ENCODE measurements at places on chromosomes 4 and X.

- DNase-seq = no peak
Measured at GRCh38 chr4:140213116-140213515, 59.1 kb upstream of the MAML3 start.

- DNase-seq = no peak
Measured at GRCh38 chrX:70446380-70447350, 2.0 kb downstream of the DLG3 start.

DNA sequence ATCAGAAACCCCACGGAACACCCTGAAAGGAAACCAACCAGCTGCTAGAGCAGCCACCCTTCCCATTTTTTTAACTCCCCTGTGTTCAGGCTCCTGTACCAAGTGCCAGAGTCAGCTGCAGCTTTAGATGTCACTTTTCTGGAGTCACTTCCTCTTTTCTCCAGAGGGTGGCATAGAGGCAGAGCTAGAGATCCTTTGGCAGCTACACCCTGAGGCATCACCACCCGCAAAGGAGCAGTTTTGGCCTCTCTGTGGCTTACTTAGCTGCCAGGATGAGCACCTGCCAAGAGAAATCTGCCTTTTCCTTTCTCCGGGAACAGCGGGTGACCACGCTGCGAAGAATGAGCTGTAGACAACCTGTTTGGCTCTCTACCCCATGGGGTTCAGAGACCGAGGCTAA is 58.0 kb upstream of the CHRDL1 start:
- no peak for DNase-seq

DNA sequence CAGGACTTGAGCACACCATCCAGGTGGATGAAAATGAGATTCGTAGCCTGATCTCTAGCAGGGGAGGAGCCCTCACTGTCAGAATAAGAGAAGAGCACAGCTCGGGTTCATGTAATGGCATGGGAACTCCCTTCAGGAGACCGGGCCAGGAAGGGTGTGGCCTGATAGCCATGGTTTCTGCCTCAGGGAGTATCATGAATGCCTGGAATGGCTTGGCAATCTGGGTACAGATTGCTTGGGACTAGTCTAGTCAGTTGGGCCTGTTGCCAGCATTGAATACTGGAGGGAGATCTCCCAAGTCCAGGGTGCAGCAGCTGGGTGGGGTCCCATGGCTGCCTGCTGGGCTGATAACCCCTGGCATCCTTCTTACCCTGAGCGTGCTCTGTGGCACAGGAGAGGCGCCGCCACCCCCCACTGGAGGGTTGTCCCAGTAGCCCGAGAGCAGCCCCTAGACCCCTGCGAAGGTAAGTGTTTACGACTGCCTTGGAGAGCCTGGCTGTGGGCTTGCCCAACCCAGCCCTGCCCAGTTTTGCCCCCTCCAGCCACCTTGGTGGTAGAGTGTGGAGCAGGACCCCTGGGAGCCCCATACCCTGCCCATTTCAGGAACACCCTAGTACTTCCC is 298.8 kb downstream of the TEX13A start:
- DNase-seq = peak; percentile 87

DNA sequence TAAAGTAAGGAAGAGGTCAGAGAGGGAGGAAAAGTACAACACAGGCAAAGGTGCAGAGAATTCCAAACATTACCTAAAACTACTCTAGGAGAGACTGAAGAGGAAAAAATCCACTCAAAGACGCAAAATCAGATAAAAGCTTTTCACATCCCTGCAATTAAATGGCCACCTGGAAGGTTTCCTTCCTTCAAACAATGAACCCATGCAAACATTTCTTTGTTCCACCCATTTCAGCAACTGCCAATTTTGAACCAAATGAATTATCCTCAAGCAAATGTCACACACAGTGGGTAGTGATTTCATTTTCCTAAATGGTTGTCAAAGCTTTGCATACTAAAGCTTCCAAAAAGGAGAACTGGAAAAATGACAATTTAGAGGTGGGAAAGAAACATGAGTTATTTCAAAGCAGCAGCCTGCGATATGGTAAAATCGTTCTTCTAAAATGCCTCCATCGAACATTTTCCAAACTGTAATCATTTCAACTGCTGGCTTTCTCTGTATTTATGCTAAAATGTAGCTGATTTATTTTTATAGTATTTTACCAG is 45.0 kb downstream of the APBB2 start:
- no peak for DNase-seq

DNA sequence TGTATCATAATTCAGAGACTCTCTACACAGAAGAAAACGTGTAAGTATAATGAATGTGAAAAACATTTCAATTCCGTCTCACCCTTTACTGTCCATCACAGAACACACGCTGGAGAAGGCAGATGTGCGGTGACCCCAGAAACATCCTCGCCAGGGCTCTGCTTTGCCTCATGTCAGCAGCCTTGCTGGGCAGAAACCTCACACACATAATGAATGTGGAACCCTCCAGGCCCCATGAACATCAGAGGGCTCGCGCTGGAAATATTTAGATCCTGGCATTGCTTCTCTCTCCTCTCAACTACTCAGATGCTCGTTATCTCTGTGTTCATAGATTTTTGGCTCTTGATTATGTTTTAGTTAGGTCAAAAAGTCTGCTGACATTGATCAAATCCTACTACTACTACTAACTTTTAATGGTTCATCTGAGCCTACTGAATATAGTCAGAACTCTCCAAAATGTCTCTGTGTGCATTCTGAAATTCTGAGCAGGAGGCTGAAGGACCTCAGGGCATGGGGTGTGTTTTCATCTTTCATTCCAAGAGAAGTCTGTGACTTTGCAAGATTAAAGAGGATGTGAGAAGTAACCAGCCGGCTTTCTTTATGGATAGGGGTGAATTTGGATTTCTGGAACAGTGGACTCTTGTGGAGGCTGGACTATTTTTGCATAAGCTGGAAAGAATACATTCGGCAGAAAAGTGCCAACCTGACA is 27.0 kb downstream of the SMIM43 start:
- DNase-seq = no peak

GRCh38 chrX:29040160-29040559 is 452.9 kb downstream of the IL1RAPL1 start:
- DNase-seq = no peak

- DNase-seq = no peak
Measured at GRCh38 chrX:20685652-20686051, 418.9 kb upstream of the RPS6KA3 start.

GRCh38 chrX:154396973-154397887 is 947 bp upstream of the RPL10 start:
- DNase-seq = no peak

DNA sequence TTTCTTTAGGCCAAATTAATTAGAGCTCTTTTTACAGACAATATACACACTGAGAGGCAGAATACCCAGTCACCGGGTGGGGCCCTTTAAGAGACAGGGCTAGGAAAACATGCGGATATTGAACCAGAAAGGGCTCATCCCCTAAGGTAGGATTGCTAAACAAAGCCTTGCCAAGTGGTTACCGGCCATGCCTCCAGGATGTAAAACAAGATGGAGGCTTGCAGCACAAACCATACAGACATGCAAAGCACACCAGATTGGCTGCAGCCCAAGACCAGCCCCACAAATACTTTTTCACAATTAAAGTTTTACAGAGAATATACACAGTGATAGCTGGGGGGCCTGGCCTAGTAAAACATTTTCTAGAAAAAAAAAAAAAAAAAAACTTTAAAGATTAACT is 210.0 kb downstream of the KLHL4 start:
- DNase-seq = no peak

GRCh38 chr4:88320780-88321373 is 36.5 kb upstream of the PPM1K start:
- no peak for DNase-seq

- no peak for DNase-seq
Measured at GRCh38 chr4:68469482-68469881, 22.2 kb downstream of the TMPRSS11E start.

GRCh38 chr4:52657618-52658501 is 1.2 kb downstream of the USP46 start:
- DNase-seq = no peak

- no peak for DNase-seq
Measured at GRCh38 chr4:93896516-93896915, 68.0 kb downstream of the ATOH1 start.

- DNase-seq = no peak
Measured at GRCh38 chr4:40948014-40948413, 198.3 kb downstream of the NSUN7 start.

GRCh38 chr4:5710961-5711478 is at the start of gene EVC:
EVC (plus strand) TSS chr4:5711201; CDS start chr4:5711381, 180 bp downstream.
- DNase-seq = peak; percentile 91

- DNase-seq = no peak
Measured at GRCh38 chr4:6893449-6894085, 16.1 kb upstream of the TBC1D14 start.

DNA sequence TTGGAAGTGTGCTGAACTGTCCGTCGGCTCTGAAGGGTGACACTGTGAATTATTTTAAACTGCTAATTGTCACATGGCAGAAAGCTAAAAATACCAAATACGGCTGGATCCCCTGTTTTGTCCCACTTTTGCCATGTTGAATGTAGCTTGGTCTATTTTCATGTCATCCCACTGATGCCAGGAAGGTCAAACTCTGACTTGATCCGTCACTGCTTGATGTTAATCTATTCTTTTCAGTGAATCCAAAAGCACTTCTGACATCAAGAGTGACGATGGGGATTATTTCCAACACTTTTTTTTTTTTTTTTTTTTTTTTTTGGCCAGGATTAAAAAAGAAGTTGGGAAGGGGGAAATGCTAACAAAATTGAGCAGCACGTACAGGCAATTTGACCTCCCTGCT is 734.6 kb upstream of the TENM3 start:
- DNase-seq = no peak

DNA sequence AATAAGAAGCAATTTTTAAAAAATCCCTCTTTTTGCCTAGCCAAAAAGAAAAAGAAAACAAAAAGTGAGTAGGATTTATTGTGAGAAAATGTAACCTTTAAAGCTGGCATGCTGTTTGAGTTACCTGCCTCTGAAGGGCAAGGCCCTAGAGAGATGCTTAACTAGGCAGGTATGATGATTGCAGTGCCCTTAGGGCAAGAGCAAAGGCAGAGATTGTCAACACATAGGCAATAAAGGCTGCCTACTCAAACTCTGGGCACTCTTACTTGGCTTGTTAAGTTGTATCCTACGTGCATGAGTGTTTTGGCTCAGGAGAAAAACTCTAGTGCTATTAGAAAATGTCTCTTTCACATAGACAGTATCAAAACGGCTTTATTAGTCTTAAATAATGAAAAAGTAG is 306.0 kb downstream of the RPA4 start:
- DNase-seq = no peak

DNA sequence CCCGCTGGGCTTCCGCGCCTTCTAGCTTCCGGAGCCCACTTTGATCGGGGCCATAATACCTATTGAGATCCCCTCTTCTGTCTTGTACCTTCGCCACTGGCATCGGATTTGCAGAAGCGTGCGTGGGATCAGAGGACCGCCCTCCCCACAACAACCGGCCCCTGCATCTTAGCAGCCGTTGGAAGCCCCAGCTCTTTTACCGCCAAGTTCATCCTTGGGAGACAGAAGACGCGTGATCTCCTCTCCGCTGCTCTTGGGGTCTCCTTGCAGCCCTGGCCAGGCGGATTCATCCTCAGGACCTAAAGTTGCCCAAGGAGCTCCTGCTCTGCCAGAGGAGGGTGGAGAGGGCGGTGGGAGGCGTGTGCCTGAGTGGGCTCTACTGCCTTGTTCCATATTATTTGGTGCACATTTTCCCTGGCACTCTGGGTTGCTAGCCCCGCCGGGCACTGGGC is 1.6 kb downstream of the SLIT2 start:
- no peak for DNase-seq

- no peak for DNase-seq
Measured at GRCh38 chr4:68732653-68733466, 62.4 kb upstream of the UGT2B15 start.

GRCh38 chrX:68832516-68833447 is 4.0 kb downstream of the EFNB1 start:
- DNase-seq = peak; percentile 81

- no peak for DNase-seq
Measured at GRCh38 chrX:22193851-22194659, 78.7 kb upstream of the CBLL2 start.

GRCh38 chrX:69539437-69539836 is 35.3 kb downstream of the NALF2 start:
- DNase-seq = no peak

DNA sequence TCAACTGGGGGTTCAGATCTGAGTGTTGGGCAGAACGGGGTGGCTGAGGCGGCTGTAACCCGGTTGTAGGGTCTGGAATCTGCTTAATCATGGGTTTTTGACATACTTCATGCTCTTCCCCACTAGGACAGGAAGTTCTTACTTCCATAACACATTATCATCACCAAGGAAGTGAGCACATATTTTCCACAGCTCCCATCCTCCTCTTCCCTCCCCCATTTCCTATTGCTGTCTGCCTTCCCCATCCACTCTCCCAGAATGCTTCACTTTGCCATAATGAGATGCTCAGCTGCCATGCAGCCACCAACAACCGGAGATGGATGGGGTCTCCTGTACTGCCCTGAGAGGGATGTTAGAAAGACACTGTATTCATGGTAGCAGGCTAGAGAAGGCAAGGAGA is 6.4 kb upstream of the DCUN1D4 start:
- DNase-seq = no peak

GRCh38 chrX:76520273-76521054 is 93.0 kb downstream of the MAGEE1 start:
- DNase-seq = no peak

- no peak for DNase-seq
Measured at GRCh38 chr4:80058740-80059139, 14.3 kb downstream of the ANTXR2 start.

GRCh38 chrX:65726715-65727114 is 59.3 kb downstream of the MSN start:
- no peak for DNase-seq

GRCh38 chr4:147516133-147516532 is 35.2 kb downstream of the EDNRA start:
- DNase-seq = no peak

DNA sequence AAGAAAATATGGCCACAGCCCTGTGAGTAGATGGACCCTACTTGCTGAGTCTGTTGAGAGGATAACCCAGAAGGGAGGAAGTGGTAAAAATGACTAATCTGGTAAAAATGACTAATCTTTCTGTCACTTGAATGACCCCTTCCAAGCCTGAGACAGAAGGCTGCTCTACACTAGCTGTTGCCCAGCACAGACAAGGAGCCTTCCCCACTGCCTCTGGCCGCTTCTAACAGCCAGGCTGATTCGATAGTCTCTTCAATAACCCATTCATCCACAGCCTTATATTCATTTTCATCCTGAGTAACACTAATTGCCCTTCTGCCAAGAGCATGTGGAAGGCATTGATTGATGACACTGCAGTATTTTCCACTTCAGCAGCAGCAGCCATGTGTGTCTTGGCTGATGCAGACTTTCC is 18.4 kb downstream of the MAGEB17 start:
- DNase-seq = no peak

- DNase-seq = no peak
Measured at GRCh38 chr4:81621490-81621889, 149.8 kb upstream of the RASGEF1B start.

GRCh38 chr4:11223311-11223710 is 205.4 kb downstream of the HS3ST1 start:
- DNase-seq = no peak

GRCh38 chrX:97858592-97858991 is 974.9 kb downstream of the RPA4 start:
- no peak for DNase-seq

Data from mesenteric fat pad (tissue), 1 donor.